ENCODE measurements at places on chromosomes 2 and 18. TPM values are rescaled to one million over a fixed set of nuclear protein-coding genes. Genes with fewer than 3 reads are reported as not detected.

The SLC66A2 gene
- 28.0 TPM for total RNA-seq

The SLC40A1 gene
- total RNA-seq, result 1.5 TPM

The RNF125 gene
- total RNA-seq, result 1.5 TPM

The PFN4 gene
- not detected for total RNA-seq

The LIMS2 gene
- total RNA-seq, result 1.2 TPM

The FBXO41 gene
- 11.5 TPM for total RNA-seq

GRCh38 chr18:75477900-75478299, 50.4 kb upstream of the SMIM21 start:
- H3K27ac ChIP-seq, result no peak overlapping the region
- H3K27me3 ChIP-seq, result no peaks in the 10 kb centered on the region
- no peaks in the 10 kb centered on the region for H3K36me3 ChIP-seq
- no peak overlapping the region for H3K4me3 ChIP-seq
- no peak for DNase-seq
- H3K4me1 ChIP-seq, result peaks cover 3% of the 10 kb centered on the region

DNA sequence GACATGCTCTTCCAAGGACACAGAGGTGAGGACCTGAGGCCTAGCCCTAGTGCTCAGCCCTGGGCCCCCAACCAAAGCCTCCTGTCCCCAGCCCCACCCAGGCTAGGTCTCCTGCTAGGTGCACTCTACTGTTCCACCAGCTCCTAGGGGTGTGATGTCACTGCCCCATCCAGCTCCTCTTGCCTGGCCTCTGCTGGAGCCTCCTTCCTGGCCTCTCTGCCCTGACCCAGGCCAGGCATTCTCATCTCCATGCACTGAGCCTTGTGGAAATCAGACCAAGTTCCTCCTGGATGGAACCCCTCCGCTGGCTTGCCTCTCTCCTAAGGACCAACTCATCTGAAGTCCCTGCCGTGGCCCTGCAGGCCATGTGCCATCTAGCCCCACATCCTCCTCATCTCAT, 156.8 kb downstream of the INHBB start:
- H3K27me3 ChIP-seq, result no peaks in the 10 kb centered on the region
- no peaks in the 10 kb centered on the region for H3K36me3 ChIP-seq
- no peak overlapping the region for H3K4me3 ChIP-seq
- H3K27ac ChIP-seq, result no peak overlapping the region

DNA sequence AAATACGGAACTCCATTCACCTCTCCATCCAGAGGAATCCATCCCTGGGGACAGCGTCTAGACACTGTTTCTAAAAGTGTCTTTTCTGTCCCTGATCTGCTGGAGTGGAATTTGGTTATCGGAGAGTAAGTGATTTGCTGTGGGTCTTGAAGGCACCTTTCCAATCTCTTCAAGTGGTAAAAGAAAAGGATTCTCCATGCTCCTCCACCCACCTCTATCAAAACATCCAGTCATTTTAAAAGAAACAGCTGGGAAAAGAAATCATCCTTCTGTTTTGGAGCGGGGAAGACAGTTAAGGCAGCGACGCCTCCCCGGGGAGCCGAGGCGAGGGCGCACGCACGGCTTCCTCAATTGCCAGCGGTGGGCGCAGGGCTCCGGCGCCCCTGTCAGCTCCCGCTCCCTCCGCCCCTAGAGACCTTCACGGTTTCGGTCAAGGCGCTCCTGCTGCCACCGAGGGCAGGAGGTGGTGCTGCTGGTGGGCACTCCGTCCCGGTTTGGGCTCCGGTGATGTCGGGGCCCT, 547 bp downstream of the SLC35F5 start:
- no peaks in the 10 kb centered on the region for H3K27me3 ChIP-seq
- DNase-seq, result peak; percentile 49
- H3K36me3 ChIP-seq, result no peaks in the 10 kb centered on the region
- H3K4me1 ChIP-seq, result no peaks in the 10 kb centered on the region

GRCh38 chr2:161245671-161246070, 62.6 kb upstream of the PSMD14 start:
- H3K4me3 ChIP-seq, result no peak overlapping the region
- no peak for DNase-seq
- H3K27me3 ChIP-seq, result no peaks in the 10 kb centered on the region

GRCh38 chr2:165162466-165162865, 41.4 kb downstream of the SCN3A start:
- DNase-seq, result no peak
- H3K36me3 ChIP-seq, result no peaks in the 10 kb centered on the region
- no peaks in the 10 kb centered on the region for H3K4me1 ChIP-seq
- H3K27me3 ChIP-seq, result no peaks in the 10 kb centered on the region

GRCh38 chr2:100397118-100397860, 20.2 kb downstream of the CHST10 start:
- H3K36me3 ChIP-seq, result no peaks in the 10 kb centered on the region
- no peak overlapping the region for H3K27ac ChIP-seq
- H3K4me3 ChIP-seq, result no peak overlapping the region
- H3K27me3 ChIP-seq, result no peaks in the 10 kb centered on the region
- DNase-seq, result no peak

GRCh38 chr2:117222809-117223208, 591.7 kb upstream of the DDX18 start:
- H3K27me3 ChIP-seq, result no peaks in the 10 kb centered on the region
- no peak for DNase-seq
- no peaks in the 10 kb centered on the region for H3K4me1 ChIP-seq

DNA sequence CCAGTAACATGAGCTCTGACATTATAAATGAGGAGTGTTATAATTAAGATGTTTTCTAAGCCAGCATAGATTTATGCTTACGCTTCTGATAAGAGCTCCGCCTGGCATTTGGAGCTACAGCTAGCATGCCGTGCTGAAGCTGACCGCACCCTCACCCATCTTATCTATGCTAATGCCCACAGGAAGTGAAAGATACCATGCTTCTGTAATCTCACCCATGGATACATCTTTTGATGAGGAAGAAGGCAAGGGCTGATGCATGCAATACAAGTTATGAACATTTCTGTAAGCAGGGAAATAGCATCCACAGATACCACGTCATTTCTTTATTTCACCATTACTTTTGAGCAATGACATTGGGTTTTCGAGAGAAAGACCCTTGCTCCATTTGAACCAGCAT, 82.3 kb downstream of the ARL4C start:
- no peaks in the 10 kb centered on the region for H3K36me3 ChIP-seq
- no peak overlapping the region for H3K27ac ChIP-seq
- DNase-seq, result no peak
- no peaks in the 10 kb centered on the region for H3K4me1 ChIP-seq
- H3K4me3 ChIP-seq, result no peak overlapping the region

DNA sequence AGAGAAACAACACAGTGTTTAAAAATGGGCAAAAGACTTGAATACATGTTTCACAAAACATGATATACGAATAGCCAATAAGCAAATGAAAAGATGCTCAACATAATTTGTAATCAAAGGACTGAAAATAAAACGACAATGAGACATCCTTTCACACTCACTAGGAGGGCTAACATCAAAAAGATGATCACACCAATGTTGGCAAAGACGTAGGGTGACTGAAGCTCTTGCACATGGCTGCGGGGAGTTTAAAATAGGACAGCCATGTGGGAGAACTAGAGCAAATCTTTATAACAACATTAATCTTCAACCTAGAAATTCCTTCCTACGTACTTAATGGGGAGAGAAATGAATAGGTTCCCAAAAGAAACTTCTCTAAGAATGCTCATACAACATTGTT, 19.2 kb upstream of the SEH1L start:
- H3K36me3 ChIP-seq, result no peaks in the 10 kb centered on the region
- no peak for DNase-seq
- H3K27me3 ChIP-seq, result no peaks in the 10 kb centered on the region
- H3K4me3 ChIP-seq, result no peak overlapping the region

DNA sequence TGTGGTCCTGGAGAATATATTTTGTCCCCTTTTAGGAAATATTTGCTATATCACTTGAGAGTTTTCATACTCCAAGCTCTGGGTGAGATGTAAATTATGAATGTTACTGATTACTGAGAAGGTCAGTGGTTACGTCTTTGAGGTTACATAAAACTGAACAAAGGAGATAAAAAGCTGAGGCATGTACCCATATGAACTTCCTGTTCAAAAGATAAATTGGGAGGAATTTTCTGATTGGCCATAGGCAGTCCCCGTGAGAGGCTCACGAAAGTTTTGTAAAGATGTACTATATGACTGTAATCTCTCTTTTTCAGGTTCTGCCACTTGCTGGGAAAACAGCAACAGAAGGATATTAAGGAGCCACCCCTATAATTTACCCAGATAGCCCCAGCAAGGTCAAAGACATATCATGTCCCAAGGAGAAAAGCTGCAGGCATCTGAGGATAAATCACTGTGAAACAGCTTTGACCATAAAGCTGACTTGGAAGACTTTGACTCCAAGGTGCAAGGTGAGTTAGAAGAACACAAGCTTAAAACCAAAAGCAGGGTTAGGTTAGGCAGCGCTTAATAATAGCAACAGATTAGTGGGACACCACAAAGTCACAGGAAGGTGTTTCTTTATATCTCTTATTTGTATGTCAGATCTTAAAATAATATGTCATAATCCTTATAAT, 90.4 kb downstream of the OSBPL6 start:
- no peak overlapping the region for H3K27ac ChIP-seq
- peaks cover 1% of the 10 kb centered on the region for H3K4me1 ChIP-seq
- DNase-seq, result no peak
- no peaks in the 10 kb centered on the region for H3K36me3 ChIP-seq

- DNase-seq, result no peak
- no peak overlapping the region for H3K27ac ChIP-seq
- peaks cover 44% of the 10 kb centered on the region for H3K4me1 ChIP-seq
- H3K36me3 ChIP-seq, result no peaks in the 10 kb centered on the region
- no peak overlapping the region for H3K4me3 ChIP-seq
Observed at GRCh38 chr2:85237849-85238565, 89.8 kb downstream of the TGOLN2 start.

- DNase-seq, result no peak
- no peaks in the 10 kb centered on the region for H3K4me1 ChIP-seq
- H3K27ac ChIP-seq, result no peak overlapping the region
- H3K27me3 ChIP-seq, result no peaks in the 10 kb centered on the region
- no peaks in the 10 kb centered on the region for H3K36me3 ChIP-seq
Observed at GRCh38 chr2:238019962-238020361, 40.8 kb upstream of the SCLY start.

GRCh38 chr2:14756981-14757657, 124.6 kb downstream of the LRATD1 start:
- H3K27me3 ChIP-seq, result peaks cover 21% of the 10 kb centered on the region

DNA sequence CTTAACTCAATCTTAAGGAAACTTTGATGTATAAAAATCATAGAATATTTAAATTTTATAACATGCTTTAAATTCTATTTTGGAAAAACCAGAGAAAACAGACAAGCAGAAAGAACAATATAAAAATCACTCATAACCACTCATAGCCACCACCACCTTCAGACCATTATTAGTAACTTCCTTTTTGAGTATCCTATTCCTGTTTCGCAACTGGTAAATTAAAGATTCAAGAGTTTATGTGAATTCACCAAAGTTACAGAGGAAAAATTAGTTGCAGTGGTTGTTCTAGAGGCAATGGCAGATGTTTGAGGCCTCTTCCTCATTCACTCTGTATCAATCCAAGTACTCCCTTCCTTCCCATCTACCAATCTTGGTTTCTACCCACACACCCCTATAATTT, 49.3 kb upstream of the PROKR1 start:
- H3K36me3 ChIP-seq, result no peaks in the 10 kb centered on the region
- DNase-seq, result peak; percentile 76
- peak overlapping the region; percentile 77 for H3K27ac ChIP-seq
- no peak overlapping the region for H3K4me3 ChIP-seq
- H3K4me1 ChIP-seq, result peaks cover 24% of the 10 kb centered on the region
- H3K27me3 ChIP-seq, result no peaks in the 10 kb centered on the region

- no peak overlapping the region for H3K27ac ChIP-seq
- no peaks in the 10 kb centered on the region for H3K36me3 ChIP-seq
- H3K4me3 ChIP-seq, result no peak overlapping the region
- no peaks in the 10 kb centered on the region for H3K4me1 ChIP-seq
Observed at GRCh38 chr2:10964052-10964790, 52.5 kb downstream of the KCNF1 start.

All from A673 (cell line).